ENCODE measurements at places on chromosomes 12 and 14.

- DNase-seq: no peak
Measured at GRCh38 chr14:76502219-76502618, 126.3 kb downstream of the ESRRB start.

- DNase-seq: no peak
Measured at GRCh38 chr12:100484183-100484886, 10.7 kb downstream of the NR1H4 start.

GRCh38 chr12:91988086-91988923, 157.3 kb downstream of the BTG1 start:
- DNase-seq: no peak

DNA sequence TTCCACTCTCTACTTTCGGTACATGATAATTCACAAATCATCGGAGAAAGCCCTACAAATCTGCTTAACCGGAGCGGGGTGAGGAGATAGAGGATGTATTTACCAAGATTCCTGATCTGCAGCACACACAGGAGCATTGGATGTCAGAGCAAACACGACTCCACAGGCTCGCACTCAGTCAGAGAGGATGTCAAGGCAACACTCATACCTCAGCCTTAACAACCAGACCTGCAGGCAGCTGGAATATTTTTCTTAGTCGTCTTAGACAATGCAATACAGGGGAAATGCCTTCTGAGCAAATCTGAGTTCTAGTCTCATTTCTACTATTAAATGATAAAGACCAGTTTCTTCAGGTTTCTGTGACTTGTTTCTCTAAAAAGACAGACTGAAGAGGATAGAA, 159.3 kb upstream of the CPNE8 start:
- peak; percentile 43 for DNase-seq

- no peak for DNase-seq
Measured at GRCh38 chr12:132662901-132663755, 24.0 kb downstream of the POLE start.

Measured in NCI-H82 (cell line).